ENCODE measurements at places on chromosomes 3 and 15. TPM values are rescaled to one million over a fixed set of nuclear protein-coding genes. Genes with fewer than 3 reads are reported as not detected.

PLSCR5 gene
- total RNA-seq: not detected

CAMP gene
- total RNA-seq: not detected

SUSD5 gene
- 2.5 TPM for total RNA-seq

RYR3 gene
- not detected for total RNA-seq

DZIP1L gene
- total RNA-seq: 34.2 TPM

MED12L gene
- 0.44 TPM for total RNA-seq

SLITRK3 gene
- total RNA-seq: not detected

MUC13 gene
- not detected for total RNA-seq

DPPA2 gene
- not detected for total RNA-seq

FBN1 gene
- total RNA-seq: 887 TPM

GOLGA8K gene
- total RNA-seq: 0.44 TPM

APOD gene
- 1.6 TPM for total RNA-seq

AADACL2 gene
- not detected for total RNA-seq

ZIC1 gene
- total RNA-seq: not detected

FOXB1 gene
- total RNA-seq: not detected

FAM219B gene
- total RNA-seq: 43.1 TPM

TM4SF18 gene
- 0.44 TPM for total RNA-seq

ZBTB47 gene
- 59.7 TPM for total RNA-seq

SENP8 gene
- 3.3 TPM for total RNA-seq

MEGF11 gene
- total RNA-seq: not detected

SLC6A1 gene
- total RNA-seq: under 0.01 TPM

LRRC15 gene
- 0.73 TPM for total RNA-seq

SNTN gene
- not detected for total RNA-seq

CYP8B1 gene
- not detected for total RNA-seq

GRM2 gene
- total RNA-seq: 0.17 TPM

SAMD7 gene
- total RNA-seq: not detected

RNU5B-1 gene
- not detected for total RNA-seq

CLDN16 gene
- total RNA-seq: not detected

AQP9 gene
- total RNA-seq: not detected

SLC12A8 gene
- total RNA-seq: 10.9 TPM

GOLGA6L9 gene
- total RNA-seq: 1.6 TPM

CAPN3 gene
- 2.8 TPM for total RNA-seq

SLC28A2 gene
- not detected for total RNA-seq

MRAS gene
- 20.1 TPM for total RNA-seq

VEPH1 gene
- 91.0 TPM for total RNA-seq

KBTBD8 gene
- total RNA-seq: 1.3 TPM

DPPA4 gene
- not detected for total RNA-seq

GASK1A gene
- total RNA-seq: 4.5 TPM

CACNA2D2 gene
- not detected for total RNA-seq

MAPKAPK3 gene
- total RNA-seq: 38.0 TPM

THAP10 gene
- 2.5 TPM for total RNA-seq

TM6SF1 gene
- total RNA-seq: 3.0 TPM

GPR62 gene
- total RNA-seq: under 0.01 TPM
